ENCODE measurements at places on chromosomes 5 and 9.
A peak's percentile ranks its signal among the peaks of the same experiment; 100 is the strongest.

GRCh38 chr5:107329850-107330249 lies 340.9 kb downstream of the EFNA5 start:
- DNase-seq, result no peak

DNA sequence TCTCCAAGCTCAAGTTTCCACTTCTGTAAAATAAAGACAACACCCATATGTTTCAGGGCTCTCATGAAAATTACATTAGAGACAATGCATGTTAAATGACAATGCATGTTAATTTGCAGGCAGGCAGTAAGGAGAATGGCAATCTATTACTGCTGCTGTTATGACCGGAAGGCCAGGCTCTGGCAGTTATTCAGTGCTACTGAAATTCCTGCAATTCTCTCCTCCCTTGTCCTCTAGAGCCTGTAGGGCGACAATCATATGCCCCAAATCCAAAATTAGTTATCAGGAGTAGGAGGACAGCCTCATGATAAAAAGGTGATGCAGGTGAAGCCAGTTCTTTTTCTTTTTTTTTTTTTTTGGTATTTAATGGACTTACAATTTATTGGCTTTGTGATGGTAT lies 42.2 kb upstream of the CAST start:
- no peak for DNase-seq

GRCh38 chr9:22240619-22241018 lies 206.0 kb upstream of the DMRTA1 start:
- DNase-seq, result no peak

DNA sequence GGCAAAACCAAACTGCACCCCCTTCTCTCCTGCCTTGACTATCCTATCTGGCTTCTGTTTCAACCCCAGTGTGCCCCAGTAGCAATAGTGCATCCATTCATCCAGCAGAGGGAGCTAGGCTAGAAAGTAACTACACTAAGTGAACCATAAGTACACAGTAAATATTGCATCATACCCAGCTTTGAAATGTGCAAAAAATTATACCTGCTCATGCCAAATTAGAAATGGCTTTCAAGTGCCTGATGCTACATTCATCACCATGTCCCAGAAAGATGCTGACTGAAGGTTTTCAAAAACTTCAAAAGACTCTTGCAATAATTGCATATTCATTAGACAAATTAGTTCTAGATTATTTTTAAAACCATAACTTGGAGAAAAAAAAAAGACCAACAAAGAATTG lies 153.5 kb downstream of the PRELID2 start:
- peak; percentile 56 for DNase-seq

DNA sequence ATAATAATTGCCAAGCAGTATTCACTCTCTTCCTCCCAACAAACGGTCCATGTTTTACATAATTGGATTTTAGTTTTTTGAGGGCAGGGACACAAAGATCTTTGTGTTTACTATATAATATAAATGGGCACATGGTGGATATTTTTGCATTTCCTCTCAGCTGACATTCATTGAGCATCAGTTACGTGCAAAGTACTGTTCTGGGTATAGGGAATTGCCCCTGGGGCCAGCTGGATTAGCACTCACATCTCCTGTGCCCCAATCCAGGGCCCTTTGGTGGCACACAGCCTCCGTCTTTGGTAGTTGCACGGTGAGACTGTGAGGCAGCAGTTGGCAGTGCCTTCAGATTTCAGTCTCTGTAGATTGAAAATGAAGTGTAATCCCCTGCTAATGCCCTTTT lies 1.6 kb downstream of the TDRD7 start:
- DNase-seq, result no peak

DNA sequence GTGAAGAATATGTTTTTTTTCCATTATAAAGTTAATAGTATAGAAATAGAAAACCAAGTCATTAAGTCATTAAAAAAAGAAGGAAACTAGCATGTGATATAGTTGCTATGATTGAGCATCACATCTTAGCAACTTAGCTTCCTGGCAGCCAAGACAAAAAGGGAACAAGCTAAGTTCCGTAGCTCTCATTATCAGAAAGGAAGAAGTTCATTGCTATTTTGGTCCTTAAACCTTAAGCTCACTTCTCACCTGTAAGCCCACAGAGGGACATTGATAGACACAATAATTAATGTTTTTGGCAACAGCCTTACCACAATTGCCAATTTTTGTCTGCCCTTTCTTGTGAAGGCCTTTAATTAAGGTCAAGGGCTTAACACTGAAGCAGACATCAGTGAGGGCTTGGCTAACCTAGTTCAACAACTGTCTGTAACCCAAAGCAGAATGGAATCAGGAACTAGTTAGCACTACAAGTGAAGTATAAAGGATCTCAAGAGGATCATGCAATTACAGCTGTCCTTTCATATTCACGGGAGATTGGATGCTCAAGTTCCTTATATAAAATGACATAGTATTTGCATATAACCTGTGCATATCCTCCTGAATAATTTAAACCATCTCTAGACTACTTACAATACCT lies 24.0 kb upstream of the KLF4 start:
- no peak for DNase-seq

DNA sequence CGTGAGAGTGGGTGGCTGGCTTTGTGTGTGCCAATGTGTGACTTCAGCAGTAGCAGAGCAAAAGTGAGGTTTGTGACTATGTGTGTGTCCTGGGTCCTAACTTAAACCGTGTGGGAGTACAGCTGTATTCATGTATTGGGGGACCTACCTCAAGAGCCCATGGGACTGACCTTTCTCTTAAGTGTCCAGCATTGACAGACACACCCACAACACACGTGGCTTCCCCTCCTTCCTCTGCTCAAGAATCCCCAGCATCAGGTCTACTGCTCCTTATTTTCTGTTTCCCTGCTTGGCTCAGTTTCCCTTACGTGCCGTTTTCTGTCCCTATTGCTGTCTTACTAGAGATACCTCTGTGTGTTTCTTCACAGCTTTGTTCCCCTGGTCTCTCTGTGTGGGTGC lies 616 bp downstream of the IL11RA start:
- no peak for DNase-seq

- no peak for DNase-seq
Measured at GRCh38 chr9:117938086-117938485, 233.9 kb downstream of the TLR4 start.

- no peak for DNase-seq
Measured at GRCh38 chr9:16542290-16542689, 328.2 kb downstream of the BNC2 start.

- no peak for DNase-seq
Measured at GRCh38 chr5:16809395-16810207, 126.5 kb downstream of the MYO10 start.

GRCh38 chr5:141560725-141561483 lies 57.9 kb downstream of the DIAPH1 start:
- DNase-seq, result no peak

DNA sequence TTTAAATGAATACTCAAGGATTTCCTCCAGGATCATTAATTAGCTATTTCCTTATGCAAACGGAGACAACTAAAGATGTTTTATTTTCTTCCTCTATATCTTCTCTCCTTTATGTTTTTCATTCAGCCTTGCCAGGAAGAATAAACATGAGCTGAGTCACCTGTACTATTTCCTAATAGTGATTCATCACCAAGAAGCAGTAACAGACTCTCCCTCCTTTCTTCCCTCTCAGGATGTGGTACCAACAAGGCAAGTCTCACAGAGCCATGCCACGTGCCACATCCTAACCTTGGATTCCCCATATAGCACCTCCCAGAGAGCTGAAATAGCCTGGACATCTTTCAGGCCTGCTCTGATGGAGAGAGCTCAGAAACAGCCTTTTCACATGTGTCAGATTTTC lies 758.6 kb upstream of the DMAC1 start:
- DNase-seq, result no peak

DNA sequence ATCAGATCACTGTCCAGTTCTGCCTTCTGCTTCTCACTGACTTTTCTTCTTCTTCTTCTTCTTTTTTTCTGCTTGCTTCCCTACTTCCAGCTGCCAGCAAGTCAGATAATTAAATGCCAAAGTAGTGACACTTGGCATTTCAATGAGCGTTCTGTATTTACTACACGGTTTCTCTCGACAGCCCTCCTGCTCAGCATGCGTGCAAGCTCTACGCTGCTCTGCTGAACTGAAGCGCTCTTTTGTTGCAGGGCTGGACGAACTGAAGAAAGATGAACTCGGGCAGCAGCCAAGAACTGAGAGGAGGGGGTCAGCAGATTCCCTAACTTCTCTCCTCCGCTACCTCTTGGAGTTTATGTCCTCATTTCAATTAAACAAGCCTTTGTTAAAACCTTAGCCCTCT lies 319.1 kb downstream of the GLIS3 start:
- no peak for DNase-seq

DNA sequence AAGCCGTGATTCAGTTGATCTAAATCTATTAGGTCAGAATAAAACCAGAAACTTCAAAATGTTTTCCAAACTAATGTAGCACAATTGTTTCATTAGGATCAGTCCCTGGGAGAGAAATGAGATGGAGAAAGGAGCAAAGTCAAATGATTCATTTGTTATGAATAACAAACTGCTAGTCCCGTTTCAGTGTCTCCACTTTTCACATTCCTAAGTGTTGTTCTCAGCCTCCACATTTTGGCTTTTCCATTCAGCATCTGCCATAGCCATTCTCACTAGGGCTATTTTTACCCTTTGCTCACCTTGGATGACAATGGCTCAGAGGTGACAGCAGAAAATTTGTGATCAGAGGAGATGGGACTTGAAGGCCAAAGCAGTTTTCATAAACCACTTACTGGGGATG lies 314.1 kb upstream of the KIF2A start:
- DNase-seq, result no peak

- no peak for DNase-seq
Measured at GRCh38 chr9:68433531-68434110, 77.2 kb downstream of the PGM5 start.

DNA sequence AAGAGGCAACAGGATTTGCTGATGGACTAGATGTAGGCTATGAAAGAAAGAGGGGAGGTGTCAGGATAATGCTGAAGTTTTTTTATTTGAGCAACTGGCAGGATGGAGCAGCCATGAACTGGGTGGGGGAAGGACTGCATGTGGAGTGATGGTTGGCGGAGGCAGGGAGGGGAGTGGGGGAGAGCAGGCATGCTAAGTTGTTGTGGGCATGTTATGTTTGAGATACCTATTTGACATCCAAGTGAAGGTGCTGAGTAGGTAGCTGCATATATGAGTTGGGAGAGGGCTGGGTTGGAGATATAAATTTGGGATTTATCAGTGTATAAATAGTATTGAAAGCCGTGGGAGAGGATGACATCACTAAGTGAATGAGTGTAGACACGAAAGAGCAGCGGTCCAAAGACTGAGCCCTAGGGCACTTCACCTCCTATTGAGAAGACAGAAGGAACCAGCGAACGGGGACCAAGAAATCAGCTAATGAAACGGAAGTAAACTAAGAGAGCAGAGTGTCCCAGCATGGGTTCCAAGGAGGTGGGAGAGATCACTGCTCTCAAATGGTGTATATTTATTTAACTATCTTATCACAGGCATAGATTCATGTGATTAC lies 7.4 kb downstream of the BSPRY start:
- DNase-seq, result no peak

DNA sequence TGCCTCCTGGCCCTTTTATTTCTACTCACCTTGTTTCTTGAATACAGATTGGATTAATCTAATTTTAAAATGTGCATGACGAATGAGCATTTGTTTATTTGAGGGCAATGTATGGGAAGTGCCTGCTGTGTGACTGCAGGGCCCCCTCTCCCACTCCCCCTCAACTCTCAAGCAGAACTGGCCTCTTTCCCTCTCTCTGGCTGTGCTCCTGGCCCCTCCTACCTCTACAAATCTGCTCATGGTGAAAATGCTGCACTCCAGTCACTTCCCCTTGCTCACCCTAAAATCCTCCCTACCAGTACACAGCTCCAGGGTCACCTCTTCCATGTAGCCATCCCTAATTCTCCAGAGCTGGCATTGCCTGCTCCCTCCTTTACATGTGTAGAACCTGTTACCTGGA lies 17.2 kb upstream of the NDST1 start:
- DNase-seq, result no peak

DNA sequence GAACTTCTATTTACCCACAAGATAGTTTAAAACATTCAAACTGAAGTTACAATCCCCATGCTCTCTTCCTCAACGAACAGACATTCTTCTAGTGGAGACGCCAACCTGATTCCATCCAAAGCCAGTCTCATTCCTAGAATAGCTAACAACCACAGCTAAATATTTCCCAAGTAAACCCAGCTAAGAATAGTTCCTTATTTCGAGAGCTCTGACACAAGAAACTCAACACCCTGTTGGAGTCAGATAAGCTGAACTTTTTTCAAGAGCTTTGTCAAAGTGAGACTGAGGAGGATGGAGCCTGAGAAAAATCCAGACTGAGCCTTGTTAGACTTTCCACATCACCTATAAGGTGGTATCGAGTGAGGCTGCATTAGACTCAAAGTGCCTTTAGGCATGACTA lies 56.7 kb upstream of the RPS23 start:
- no peak for DNase-seq

DNA sequence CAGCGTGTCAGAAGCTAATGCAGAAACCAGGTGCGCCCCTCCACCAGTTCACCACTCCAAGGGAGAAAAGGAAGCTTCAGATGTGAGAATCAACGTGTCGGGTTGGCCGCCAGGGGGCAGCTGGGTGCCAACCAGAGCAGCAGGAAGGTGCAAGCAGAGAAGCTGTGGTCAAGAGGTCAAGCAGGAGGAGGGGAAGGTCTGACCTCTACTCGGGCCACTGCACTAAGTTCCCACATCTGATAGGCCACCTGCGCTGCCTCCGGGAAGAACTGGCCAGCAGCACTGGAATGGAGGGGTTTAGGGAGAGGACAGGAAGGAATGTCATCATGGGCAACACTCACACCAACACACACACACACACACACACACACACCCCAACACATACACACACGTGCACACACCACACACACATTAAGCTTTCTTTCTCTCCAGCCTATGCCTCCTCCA lies 31.4 kb downstream of the ANXA6 start:
- DNase-seq, result peak; percentile 70

DNA sequence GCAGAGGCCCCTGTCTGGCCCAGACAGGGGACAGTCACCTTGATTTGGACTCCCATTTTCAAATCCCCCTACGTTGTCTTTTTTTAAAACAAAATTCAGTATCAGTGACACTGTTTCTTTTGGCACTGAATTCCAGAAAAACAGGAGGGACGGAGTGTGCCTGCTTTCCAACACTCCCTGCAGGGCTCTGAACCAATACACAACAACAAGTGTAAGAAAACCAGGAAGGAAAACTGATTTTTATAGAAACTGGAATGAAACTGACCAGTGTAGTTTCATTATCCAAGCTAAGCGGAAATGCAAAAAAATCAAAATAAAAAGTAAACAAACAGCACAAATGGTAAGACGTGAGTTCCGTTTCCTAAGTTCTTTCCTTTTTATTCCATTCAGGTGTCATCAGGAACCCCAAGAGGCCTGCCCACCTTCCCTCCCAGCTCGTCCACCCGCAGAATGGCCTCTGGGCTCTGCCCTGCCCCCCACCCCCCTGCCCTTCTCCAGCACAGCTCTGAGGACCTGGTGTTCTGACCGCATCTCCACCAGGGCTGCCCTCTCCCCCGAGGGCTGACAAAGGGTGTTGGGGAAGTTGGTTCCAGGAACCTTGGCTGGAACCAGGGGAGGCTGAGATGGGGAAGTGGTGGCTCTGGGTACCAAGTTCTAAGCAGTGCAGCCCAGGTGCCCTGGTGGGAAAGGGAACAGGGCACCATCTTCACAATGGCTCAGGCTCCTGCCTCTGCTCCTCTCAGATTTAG lies 73.6 kb downstream of the PSD2 start:
- no peak for DNase-seq

Measured in activated CD4-positive, alpha-beta T cell treated with anti-CD3 and anti-CD28 coated beads, Interleukin-2, amount 10 ng/mL, durations not matched to agents 7 days and 5 days (primary cell).